ENCODE measurements at places on chromosomes 12 and 14.

DNA sequence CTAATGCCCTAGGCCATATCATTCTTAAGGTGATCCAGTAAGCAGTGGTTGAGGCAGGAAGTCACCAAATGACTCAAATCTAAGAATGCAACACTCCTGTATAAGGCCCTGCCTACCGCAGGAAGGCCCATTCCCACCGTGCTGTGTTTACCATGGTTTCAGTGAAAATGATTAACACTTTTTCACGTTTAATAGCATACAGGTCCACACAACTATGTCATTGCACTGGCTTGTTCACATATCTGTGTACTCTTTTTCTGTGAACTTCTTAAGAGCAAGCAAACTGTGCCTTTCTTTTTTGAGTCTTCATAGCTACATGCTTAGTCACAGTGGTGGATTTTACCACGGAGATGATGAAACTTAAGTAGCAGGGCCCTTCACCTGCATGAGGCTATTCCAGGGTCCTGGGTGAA is 214.9 kb downstream of the CNTN1 start:
- peak; percentile 85 for DNase-seq

DNA sequence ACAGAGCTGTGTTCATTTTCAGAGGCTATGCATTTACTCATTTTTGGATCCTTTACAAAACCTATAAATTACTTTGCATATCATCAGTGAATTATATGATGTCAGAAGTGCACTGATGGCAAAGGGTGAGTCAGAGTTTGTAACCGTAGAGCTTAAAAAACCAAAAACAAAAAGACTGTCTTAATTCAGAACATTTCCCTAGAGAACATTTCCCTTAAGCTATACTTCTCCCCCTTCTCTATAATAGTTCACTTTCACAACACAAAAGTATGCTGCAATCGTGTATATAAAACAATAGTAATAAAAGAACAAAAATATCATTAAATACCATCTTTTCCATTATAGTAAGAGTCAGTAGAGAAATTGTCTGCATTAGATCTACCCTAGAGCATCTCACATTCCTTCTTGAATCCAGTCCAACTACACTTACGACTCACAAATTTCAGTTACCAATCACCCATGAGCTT is 934.9 kb downstream of the LRFN5 start:
- DNase-seq: no peak

DNA sequence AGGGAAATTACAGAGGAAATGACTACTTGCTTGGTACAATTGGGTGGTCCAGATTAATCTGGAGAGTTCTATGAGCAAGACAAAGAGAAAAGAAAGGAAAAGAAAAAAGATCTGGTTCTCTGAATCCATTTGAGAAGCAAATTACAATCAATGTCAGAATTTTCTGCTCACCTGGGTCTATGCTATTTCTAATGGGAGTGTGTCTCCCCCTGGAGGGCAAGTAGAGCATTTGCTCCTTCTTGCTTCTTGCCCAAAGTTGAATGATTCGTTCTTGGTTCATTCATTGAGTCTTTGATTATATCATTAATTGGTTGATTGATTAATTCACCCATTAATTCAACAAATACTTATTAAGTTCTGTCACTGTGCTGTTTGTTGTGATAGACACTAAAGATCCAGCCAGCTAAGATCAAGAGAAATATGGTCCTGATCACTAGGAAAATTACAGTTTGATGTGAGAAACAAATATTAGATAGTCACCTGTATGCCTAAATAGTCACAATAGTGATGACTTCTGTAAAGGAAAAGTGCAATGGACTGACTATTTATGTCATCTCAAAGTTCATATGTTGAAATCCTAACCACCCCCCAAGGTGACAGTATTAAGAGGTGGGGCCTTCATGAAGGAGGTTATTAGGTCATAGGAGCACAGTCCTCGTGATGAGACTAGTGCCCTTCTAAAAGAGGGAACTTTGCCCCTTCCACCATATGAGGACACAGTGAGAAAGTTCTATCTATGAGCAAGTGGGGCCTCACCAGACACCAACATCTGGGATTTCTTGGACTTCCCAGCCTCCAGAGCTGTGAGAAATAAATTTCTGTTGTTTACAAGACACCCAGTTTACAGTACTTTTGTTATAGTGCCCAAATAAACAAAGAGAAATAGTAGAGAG is 8.0 kb upstream of the ASB8 start:
- DNase-seq: peak; percentile 57

DNA sequence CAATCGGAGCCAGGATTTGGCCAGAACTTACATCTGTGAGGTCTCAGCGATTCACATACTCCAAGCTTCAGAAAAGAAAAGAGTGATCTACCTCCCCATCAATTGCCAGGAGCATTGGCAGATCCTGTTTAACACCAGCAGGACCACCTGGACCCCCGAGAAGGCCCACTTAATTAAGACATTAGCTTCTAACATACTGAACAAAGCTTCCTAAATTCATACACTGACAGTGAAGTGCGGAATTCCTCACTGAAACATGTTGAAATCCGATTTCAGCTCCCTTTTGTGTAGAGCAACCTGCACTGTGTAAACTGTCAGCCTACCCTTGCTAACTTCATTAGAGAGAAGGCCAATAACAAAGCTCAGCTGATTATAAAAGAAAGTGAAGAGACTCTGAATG is 274.0 kb downstream of the NOVA1 start:
- DNase-seq: no peak

DNA sequence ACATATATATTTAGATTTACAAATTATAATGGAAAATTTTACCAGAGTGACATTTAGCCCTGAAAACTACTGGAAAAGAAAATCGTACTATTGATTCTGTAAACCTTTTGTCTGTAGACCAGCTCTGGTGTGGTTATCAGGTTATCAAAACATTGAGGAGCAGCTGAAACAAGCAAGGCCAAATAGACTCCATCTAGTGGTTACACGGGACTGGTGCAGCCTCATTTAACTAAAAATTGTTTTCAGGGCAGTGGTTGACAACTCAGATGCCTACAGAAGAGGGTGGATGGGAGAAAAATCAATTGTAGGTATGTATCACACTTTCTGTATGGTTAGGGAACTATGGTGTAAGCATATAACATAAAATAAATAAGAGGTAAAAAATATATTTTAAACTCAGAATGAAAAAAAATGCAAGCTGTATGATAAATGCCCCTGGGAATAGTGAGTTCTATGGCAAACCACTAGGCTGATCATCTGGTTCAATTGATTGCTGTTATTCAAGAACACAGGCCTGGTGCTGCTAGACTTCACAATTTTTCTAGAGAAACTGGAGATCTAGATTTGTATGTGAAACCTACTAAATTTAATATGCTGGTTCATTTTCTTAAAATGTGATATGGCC is 51.2 kb downstream of the ACSS3 start:
- DNase-seq: peak; percentile 22

DNA sequence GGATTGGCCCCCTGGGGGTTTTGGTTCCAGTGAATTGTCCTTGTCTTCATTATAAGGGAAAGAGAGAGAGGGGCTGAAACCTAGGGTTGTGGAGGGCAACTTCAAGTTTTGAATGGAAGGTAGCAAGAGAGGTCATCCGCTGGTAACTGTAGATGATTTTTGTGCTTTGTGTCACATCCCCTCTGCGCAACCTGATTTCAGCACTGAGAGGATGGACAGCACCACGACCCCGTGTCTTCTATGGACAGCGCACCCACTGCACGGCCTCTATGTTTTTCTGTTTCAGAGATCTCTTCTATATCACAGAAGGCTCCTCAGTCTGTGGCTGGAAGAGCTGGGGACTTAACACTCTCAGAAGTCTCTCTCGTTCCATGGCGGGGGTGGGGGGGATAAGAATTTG is 127.0 kb upstream of the RPH3A start:
- no peak for DNase-seq

DNA sequence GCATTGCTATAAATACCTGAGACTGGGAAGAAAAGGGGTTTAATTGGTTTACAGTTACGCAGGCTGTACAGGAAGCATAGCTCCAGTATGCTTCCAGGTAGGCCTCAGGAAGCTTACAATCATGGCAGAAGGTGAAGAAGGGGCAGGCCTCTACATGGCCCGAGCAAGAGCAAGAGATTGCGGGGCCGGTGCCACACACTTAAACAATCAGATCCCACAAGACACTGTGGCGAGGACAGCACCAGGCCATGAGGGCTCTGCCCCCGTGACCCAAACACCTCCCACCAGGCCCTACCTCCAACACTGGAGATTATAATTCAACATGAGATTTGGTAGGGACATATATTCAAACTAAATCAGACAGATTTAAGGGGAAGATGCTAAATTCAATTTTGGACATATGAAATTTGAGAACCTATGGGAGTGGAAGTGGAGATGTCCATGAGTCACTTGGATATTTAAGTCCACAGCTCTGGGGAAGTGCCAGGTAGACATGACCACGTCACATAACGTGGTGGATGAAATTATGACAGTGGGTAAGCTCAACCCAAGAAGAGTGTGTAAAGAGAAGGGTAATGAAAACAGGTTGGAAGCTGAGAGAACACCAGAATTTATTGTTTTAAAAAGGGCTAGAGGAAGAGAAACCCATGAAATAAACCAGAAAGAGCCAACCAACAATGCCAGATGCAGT is 1.5 kb upstream of the LTA4H start:
- no peak for DNase-seq

DNA sequence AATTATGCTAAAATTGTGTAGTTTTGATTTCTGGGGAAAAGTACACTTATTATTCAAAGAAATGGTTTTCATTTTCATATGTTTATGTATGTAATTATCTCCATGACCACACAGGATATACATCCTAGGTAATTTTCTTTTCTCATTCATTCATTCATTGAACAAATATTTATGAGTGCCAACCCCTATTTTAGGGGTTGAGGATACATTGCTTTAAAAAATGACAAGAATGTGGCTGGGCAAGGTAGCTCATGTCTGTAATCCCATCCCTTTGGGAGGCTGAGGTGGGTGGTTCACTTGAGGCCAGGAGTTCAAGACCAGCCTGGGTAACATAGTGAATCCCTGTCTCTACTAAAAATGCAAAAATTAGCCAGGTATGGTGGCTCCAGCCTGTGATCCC is 40.9 kb downstream of the SGPP1 start:
- DNase-seq: no peak

DNA sequence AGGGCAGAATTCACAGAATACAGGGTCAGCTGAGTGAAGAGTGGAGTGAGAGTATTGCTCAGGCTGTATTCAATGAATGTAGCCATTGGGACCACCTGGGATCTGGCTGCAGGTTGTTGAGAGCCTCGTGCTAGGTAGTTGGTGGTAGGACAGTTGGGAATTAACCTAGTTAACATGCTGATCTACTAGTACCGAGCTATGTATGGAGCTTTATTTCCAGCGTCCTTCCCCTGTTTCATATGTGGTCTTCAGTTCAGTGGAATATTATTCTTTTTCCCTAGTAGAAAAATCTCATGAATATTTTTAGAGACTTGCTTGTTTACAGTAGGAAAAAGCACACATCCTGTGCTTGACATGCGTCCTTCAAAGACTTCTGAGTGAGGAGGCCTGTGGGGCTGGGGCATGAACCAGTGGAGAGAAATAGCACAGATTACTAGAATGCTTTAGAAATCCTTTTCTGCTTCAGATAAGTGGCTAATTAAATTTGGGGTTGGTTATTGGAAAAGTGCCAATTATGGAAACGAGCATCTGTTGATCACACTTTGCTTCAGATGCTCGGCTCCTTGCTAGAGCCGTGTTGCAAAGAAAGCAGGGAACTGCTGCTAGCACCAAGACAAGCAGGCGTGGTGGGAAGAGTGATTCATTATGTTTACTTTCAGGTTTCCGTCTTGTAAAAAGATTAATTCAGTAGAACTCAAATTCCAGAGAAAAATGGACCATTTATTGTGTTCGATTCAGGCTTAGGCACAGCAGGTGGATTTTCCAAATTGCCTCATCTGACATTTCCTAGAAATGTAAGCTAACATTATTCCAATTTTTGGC is 53.6 kb downstream of the ARF6 start:
- no peak for DNase-seq

- DNase-seq: no peak
These were observed 26.3 kb downstream of the MLXIP start for GRCh38 chr12:122104844-122105243.

DNA sequence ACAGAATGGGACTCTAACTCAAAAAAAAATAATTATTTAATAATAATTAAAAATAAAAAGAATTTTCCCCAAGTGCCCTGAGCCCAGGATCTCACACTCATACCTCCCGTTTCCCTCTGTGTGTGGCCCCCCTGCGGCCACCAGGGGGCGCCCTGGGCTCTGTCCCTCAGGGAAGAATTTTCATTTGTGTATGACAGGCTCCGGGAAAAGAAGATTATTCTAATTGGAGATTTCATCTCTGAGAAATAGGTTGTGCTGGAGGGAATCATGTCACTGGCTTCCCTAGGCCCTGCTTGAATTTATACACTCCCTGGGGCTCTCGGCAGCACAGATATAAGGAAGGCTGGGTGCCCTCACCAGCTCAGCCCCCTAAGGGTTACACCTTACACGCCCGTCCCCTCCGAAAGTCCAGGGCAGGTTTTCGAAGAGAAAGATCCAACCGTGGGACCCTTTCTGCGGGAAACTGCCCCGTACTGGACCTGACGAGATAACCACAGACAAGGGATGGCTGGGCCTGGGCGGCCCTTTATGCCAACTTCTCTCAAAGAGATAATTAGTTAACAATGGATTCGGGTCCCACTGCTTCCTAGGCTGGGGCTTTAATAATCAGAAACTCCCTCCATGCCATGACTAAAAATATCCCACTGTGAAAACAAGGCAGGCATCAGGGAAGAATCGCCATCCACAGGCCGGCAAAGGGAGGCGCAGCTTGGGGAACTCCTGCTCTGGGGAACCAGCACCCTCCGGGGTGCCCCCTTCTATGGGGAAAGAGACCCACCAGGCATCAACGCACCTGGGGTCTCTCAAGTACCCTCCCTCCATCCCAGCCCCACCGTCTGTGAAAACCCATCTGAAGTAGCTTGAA is 80.7 kb downstream of the KDM2B start:
- DNase-seq: peak; percentile 21

- DNase-seq: no peak
These were observed 81.6 kb downstream of the IPO8 start for GRCh38 chr12:30614031-30614430.

DNA sequence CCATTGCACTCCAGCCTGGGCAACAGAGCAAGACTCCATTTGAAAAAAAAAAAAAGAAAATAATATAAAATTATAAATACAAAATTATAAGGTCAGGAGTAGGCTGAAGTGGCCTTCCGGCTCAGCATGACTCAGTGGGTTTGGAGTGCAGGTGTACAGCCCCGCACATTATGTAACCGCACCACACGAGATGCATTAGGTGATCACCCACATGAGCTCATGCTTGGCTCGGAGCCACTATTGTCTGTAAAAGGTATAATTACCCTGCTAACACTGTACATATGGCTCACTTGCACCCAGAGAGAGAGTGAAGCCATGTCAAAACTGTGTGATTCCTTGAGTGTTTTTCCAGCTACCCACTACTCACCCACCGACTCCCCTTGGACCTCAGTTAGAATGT is 557.0 kb downstream of the SLC6A15 start:
- DNase-seq: no peak

Data from HCT116 (cell line).